NCI-H510A (cell line): ENCODE measurements at places on chromosomes 16 and 17.
A peak's percentile ranks its signal among the peaks of the same experiment; 100 is the strongest.

DNA sequence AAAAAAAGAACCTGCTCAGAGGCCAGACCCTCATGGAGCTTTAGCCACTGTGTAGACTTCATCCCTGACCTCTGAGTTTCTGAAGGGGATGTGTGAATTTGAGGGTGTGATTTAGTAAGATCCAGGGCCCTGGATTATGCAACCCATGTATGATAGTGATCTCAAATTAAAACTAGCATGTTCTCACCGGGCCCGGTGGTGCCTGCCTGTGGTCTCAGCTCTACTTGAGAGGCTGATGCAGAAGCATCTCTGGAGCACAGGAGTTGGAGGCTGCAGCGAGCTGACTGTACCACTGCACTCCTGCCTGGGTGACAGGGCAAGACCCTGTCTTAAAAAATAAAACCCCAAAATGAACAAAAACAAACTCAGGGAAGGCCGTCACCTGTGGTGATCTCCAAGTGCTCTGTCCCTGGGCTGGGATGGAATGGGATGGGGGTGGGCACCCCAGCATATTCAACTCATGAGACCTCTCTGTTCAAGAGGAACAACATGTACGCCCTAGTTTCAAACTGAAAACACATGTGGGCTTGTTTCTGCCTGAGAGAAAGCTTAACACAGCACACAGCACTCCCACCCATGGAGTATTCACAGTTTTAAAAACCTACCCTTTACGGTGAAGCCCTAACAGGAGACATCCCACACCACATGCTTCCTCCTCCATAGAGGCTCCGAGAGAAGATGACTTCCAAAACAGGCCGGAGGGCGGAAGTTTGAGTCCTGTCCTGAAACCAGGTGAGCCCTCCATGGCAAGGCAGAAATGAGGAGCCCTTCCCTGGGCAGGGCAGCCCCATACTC is 30.1 kb downstream of the GNPTG start:
- no peak for DNase-seq

- DNase-seq, result no peak
Observed at GRCh38 chr16:51402785-51403184, 251.7 kb upstream of the SALL1 start.

- peak; percentile 22 for DNase-seq
Observed at GRCh38 chr16:26133416-26134093, 441.8 kb downstream of the HS3ST4 start.

DNA sequence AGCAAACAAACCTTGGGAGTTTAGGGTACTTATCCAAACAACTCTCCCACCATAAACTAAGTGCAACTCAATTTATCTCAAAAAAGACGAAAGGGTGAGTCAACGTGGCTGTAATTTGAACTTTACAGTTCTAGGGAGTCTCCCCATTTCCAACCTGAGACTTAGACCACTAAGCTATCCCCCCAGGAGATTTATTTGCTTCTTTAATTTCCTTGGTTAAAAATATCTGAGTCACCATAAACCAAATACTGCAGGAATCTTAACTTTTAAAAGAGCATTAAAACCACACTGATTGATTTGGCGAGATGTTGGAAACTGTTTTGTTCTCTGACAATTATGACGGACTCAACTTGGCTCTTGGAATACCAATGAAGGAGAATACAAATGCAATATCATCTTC is 299.3 kb upstream of the SOX9 start:
- no peak for DNase-seq

DNA sequence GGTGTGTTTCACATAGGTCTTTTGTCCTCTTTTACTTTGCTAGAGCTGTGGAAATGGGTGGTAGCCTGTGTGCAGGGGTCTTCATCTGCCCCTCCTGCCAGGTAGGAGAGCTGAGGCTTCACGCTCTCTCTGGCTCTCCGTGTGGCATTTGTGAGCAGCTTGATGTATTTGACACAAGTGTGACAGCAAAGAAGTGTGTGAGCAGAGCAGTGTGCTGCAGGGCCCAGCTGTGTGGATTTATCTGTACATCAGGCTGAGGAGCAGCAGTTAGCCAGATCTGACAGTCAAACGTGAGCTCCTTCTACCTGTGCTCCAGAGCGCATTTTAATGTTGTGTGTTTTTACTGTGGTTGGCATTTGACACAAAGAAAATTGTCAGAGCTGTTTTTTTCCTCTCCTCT is 101.8 kb downstream of the FTO start:
- DNase-seq, result no peak

- no peak for DNase-seq
Observed at GRCh38 chr17:82217530-82218204, 5.0 kb upstream of the CCDC57 start.

GRCh38 chr17:10613775-10614513 is 43.2 kb downstream of the MYH3 start:
- DNase-seq, result no peak

- no peak for DNase-seq
Observed at GRCh38 chr17:4934173-4934979, 2.3 kb downstream of the GP1BA start.

DNA sequence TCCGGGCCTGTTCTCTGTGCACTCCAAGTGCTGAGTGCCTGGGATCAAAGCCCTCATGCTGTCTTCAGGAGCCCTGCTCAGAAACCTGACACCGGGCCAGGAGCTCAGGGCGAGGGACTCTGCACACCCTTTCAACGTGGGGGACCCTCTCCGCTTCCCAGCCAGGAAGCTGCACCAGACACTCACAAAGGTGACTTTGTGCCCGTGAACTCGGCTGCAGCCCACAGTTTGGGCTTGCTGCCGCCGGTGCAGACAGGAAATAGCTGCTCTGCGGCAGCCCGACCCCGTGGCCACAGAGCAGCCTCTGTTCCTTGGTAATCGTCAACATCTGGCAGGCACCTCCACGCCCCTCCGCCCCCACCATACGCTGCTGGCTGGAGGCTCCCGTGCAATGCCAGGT is 93.4 kb upstream of the METRNL start:
- DNase-seq, result no peak
